Activated T-cell treated with anti-CD3 and anti-CD28 coated beads, Interleukin-2, amount 50 U/mL, for 4 hours (primary cell): ENCODE measurements at places on chromosomes 6 and 20. TPM values are rescaled to one million over a fixed set of nuclear protein-coding genes. Genes with fewer than 3 reads are reported as not detected.

GRCh38 chr20:53833333-53834061, 236.9 kb downstream of the BCAS1 start:
- no peak for DNase-seq

- DNase-seq: peak; percentile 59
These were observed 304.9 kb upstream of the PRDM1 start for GRCh38 chr6:105781248-105781647.

Gene PLAGL1
- total RNA-seq: 8.9 TPM

- no peak for DNase-seq
These were observed 7.3 kb upstream of the ARMC2 start for GRCh38 chr6:108840919-108841318.

- no peak for DNase-seq
These were observed 639.6 kb downstream of the EPHA7 start for GRCh38 chr6:92779746-92780145.

Gene C6orf141
- not detected for total RNA-seq

Gene LHFPL5
- total RNA-seq: not detected

Gene GINS1
- 18.3 TPM for total RNA-seq

Gene OPRM1
- not detected for total RNA-seq

- no peak for DNase-seq
These were observed 79.8 kb downstream of the NFATC2 start for GRCh38 chr20:51462566-51463276.

DNA sequence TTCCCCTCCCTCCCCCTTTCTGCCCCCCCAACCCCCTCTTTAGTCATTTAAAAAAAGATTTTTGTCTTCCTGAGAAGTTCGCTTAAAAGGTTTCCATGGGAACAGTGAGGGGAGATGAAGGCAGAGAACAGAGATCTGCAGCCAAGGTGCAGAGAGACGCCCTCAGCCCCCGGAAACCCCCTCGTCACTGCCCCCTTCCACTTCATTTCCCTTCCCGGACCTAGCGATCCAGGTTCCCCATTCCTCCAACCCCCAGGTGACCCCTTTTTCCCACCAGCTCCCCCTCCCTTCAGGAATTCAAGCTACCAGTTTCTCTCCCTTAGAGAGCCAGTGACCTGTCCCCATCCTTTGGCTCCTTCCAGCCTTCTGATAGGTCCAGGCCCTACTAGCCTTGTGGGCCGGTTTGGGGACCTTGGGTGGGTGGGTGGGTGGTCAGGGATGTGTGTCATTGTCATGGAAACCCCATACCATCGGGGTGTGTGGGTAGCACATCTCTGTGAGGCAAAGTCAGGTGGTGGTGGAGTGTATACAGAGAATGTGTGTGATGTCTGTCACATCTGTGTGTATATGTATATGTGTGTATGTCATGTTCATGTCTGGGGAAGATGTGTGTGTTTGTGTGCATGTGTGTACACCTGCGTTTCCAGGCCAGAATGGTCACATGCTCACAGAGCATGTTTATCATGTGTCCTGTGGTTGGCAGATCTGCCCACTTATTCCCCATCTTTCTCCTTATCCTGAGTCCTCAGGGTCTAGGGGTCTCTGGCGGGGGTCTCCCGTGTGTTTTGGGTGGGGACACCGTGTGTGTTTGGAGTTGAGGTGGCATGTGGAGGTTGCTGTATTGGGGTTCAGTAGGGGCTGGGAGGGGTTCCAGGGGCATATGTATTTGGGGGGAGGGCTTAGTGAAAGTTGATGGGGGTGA, 7.0 kb downstream of the SYNGAP1 start:
- no peak for DNase-seq

GRCh38 chr20:56469077-56469449, 636 bp downstream of the RTF2 start:
- no peak for DNase-seq

DNA sequence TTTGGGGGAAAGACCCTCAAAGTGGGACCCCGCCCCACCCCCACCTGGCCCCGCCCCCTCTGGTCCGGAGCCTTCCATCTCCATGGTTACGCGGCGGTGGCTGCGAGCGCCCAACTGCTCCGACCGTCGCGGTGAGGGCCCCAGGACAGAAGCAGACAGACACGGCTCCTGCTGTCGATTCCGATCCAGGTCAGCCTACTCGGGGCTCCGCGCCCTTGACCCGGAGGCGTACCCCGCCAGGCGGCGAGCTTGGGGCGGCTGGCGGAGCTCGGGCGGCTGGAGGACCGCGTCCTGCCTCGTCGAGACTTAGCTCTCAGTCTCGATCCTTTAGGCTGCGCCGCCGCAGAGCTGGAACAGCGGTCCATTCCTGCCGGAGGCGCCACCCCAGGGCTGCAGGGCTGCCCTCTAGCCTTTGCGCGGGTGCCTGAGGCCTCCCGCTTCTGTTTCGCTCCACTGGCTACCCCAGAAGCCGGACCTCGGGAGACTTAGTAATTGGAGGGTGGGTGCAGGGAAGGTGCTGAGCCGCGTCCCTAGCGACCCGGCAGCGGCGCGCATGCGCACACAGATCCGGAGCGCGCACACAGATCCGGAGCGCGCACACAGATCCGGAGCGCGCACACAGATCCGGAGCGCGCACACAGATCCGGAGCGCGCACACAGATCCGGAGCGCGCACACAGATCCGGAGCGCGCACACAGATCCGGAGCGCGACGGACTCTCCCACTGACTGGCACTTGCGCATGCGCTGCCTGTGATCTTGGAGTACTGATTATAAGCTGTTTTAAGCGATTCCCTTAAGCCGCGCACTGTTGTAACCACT, at the start of gene CFAP206:
CFAP206 (plus strand) TSS at position 72 of the 820 bp plus-strand sequence. CDS start 1,868 bp downstream, outside the sequence.
- peak; percentile 72 for DNase-seq

GRCh38 chr6:104022126-104022525, 837.6 kb downstream of the HACE1 start:
- DNase-seq: no peak

GRCh38 chr20:12395353-12395752, 477.7 kb downstream of the BTBD3 start:
- no peak for DNase-seq

Gene PROKR2
- total RNA-seq: not detected

Gene NRN1
- total RNA-seq: not detected

DNA sequence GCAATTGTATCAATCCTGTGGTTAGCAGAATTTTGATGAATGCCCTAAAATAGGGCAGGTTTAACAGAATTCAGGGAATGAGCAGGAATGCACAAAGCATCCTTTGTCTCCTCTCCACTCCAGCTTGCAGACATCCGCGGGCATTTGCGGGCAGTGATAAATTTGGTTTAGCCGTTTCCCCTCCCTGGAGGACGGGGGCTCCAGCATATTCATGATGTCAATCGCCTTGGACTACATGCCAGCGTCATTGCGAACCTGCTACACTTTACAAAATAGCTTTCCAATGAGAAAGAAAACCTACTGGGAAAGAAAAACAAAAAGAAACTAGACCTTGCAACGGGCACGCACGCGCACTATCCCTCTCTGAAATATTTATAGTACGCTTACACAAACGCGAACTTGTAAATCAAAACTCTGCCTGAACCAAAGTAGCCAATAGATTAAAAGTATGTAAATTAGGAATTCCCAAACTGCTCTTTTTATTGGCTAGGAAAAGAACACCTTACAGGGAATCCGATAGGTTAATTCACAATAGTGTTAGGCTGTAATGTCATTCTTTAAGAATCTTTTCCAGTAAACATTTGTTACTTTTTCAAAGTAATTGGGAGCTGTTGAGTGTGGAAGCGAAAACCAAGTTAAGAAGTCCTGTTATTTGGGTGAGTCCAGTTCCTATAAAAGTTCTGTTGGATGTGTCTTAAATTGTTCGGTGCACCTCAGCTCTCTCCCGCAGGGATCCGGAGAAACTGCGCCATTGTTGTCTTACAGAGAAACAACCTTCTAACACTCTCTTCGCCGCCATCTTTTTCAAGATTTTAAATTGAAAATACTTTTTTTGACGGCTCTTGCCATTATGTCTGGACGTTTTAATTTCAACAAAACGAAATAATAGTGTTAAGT, 136.7 kb downstream of the HFE start:
- peak; percentile 49 for DNase-seq

DNA sequence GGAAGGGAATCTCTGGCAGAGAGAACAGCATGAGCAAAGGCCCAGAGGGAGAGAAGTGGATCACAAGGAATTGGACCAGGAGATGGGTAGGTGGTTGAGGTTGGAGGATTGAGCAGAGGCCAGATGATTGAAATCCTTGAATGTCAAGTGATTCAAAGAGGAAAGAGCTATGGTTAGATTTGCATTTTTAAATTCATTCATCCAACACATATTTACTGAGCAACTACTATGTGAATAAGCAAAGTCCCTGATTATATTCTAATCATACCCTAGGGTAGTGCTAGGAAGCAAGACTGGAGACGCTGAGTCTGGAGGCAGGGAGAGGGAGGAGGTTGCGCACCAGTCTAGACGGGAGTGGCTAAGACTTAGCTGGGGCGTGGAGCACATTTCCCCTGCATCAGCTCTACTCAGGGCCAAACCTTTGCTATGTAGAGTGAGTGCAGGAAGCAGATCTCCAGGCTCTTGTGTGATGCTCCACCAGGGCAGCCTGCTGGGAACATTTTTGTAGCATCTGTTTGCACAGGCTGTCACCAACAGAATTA, 40.2 kb downstream of the EYA2 start:
- DNase-seq: no peak

Gene MPIG6B
- total RNA-seq: 0.33 TPM

Gene OXT
- not detected for total RNA-seq

DNA sequence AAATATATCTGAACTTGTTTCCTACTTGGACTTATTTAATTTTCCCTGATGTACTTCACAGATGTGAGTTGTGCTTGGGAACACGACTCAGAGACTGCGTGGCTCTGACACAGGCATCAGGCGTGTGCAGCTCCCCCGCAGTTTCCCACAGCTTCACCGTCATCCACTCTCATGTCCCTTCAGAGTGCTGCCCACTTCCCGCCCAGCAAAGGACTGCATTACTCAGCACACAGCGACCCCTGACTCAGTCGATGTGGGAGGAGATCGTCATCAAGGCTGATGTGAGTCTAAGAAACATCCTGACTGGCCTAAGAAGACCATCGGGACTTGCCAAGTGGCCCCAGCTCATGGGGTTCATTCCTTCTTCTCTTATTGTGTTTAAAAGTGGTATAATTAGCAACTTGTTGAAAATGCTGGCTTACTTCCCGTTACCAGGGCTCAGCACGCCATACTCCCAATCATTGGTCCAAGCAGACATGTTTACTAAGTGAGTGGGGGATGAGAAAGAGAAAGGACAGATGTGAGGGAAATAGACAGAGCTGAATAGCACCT, 539.4 kb upstream of the JARID2 start:
- peak; percentile 60 for DNase-seq

DNA sequence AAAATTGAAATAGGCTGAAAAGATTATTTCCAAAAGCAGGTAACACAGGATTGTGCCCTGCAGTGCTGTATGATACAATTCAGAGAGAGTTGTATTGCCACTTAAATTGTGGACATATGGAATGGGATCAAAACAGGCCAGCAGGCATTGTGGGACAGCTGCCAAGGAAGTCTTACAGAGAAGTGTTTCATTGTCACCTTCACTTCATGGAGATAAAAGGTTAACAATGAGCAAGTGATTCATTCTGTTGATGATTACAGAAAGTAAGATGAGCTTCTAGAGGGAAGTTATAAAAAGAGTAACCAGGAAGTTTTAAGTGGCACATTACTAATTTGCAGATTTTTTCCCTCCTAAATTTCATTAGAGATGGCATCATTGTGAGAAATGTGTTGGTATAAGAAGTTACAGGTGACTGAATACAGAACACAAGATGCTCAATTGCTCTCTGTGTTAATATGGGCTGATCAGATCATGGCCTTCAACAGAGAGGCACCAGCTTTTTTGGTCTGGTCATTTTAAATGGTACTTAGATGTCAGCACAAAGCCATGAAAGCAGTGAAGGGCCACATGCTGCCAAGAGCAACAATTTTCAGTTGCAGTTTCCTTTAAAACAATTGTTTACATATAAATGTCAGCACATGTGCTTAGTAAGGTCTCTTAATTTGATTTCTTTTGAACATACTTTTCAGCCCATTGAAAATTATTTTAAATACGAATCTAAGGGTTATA, 402.5 kb upstream of the FKBP1C start:
- no peak for DNase-seq

DNA sequence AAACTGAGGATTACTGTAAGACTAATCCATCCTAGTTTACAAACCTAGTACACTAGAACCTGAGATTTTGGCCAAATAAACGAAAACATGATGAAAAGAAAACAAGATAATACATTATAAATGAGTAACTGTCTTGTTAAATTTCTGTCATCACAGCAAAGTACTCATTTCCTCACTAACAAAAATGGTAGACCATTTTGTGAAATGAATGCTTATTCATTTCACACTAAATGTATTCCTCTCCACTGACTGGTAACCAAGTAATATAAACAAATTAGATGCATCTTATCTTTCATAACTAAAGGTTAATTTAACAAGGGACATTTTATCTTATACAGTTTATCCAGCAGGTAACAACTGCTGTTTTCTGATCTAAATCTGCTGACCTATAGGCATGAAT, 143.7 kb downstream of the REV3L start:
- DNase-seq: no peak

DNA sequence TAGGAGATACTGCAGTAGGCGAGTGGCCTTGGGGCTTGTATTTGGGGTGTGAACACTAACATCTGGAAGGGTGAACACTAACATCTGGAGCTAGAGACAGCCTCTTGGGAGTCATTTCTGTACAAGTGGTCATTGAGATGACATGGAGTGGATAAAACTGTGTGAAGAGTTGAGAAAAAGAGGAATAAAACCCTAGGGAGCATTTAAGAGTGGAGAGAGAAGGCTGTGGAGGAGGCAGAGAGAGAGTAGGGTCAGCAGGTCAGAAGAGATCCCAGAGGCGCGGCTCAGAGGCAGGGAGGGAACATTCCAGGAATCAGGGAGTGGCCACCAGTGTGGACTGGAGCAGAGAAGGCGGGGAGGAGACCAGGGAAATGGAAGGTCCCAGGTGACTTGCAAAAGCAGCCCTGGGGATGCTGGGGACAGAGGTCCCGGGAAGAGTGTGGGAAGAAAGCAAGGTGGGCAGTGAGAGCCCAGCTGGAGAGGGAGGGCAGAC, 202.0 kb upstream of the RNF24 start:
- no peak for DNase-seq

GRCh38 chr6:127202676-127203075, 64.0 kb upstream of the RNF146 start:
- no peak for DNase-seq

GRCh38 chr6:44185953-44186634, 27.5 kb downstream of the CAPN11 start:
- DNase-seq: no peak

- DNase-seq: no peak
These were observed 54.9 kb downstream of the RPP40 start for GRCh38 chr6:4948781-4949450.

DNA sequence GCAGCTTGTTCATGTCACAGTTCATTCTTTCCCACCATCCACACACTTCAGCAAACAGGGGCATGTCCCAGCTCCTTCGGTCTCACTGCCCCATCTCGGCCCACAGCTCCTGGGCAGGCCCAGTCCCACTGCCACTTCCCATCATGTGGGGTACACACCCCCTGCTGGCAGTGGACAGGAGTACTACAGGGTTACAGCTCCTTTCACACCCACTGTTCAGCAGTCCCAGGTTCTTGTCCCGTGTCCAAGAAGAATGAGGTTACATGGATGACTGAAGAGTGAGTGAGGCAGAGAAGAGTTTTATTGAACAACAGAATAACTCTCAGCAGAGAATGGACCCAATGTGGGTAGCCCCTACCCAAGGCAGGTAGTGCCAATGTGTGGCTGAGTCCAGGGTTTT, 77.8 kb upstream of the SMLR1 start:
- no peak for DNase-seq

- DNase-seq: no peak
These were observed 69.2 kb downstream of the SLC23A2 start for GRCh38 chr20:4932061-4932460.

Gene CCDC170
- total RNA-seq: not detected

- no peak for DNase-seq
These were observed 16.2 kb downstream of the USP49 start for GRCh38 chr6:41878961-41879405.

- no peak for DNase-seq
These were observed 154.0 kb downstream of the THBS2 start for GRCh38 chr6:169099411-169100202.
